ENCODE measurements at places on chromosomes 11 and 22.

DNA sequence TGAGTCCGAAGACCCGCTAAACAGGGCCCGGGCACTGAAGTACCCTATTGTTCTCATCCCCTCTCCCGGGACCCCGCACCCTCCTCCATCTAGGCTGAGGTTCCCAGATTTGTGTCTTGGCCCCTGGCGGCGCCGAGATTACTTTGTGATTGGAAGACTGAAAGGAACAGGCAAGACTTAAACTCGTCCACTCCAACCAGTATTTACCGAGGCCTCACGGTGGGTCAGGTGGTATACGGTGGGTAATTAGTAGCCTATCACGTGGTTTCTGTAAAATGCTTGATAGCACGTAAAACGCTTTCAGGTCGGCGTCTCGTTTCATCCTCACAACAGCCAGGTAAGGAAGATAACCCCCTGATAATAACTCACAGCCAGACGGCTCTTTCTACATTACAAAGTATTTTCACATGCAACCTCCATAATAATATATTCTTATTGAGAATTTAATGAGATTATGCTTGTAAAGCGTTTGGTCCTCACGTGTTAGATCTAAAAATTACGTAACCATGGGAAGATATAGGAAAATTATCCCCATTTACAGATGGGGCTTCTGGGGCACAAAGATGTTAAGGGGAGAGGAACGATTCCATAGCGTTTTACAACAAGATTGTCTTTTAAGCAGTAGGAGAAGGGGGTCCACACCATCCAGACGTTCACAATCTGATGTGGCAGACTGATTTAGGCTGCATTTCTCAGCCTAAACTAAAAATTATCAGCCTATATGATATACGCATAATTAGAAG lies 642 bp upstream of the PIK3C2A start:
- DNase-seq, result no peak

DNA sequence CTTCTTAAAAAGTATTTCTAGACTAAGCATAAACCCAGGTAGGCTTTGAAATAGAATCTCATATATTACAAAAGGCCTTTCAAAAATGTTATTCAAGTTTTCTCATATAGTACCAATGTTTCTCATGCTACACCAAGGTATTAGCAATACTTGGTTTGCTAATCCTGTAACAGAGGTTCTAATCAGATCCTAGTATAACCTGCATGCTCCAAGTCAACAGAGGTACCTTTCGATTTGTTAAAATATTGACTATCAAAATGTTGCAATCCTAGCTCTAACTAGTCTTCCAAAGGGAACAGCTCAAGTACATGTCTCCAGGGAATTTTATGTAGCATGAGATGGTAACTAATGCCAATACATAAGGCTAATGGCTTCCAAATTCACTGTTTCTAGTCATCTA lies 98.1 kb upstream of the APOA1 start:
- DNase-seq, result no peak

DNA sequence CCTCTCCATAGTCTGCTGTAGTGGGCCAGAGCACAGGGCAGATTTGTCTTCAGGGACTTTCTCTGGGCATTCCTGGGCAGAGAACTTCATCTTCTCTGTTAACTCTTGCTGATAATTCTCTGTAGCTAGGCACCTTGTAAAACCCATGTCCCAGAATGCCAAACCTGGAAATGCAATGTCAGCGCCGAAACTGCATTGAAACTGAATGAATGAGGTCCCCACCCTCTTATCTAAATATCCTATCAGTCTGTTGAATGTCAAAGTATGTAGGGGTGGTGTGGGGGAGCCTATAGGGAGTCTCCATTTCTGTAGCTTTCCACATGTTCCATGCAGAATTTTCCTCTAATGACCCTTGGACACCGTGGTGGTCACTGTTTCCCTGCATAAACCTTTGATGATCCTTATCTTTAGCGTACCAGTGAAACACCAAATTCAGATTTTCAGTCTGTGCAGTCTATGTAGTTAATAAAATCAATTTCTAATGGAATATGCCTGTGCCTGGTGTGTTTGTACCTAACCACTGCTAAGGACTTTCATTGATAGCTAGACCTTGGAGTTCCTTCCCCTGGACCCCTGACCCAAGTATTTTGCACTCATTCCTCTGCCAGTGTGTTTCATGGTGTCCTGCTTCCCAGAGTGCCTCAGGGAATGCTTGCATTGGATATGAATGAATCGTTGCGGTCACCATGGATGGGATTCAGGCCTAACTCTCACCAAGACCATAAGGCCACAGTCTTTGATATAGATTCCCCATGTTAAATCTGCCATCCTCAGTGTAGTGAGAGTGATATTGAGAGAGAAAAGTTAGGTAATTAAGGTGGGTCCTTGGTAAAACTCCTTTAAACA lies 2.5 kb upstream of the CABIN1 start:
- DNase-seq, result no peak

DNA sequence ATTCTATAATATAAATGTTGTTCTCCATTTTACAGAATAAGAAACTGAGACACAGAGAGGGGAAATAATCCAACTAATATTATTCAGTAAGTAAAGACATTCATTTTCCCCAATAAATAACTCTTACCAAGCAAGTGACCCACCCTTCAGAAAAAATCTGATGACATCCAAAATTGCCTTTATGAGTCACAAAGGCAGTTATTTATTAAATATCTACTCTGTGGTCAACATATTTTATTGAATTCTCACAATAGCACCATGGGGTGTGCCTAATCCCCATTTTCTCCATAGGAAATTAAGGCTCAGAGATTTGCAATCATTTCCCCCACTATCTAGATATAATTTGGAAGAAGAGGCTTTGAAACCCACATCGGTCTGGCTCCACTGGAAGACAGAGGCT lies 161.5 kb upstream of the ISX start:
- no peak for DNase-seq

DNA sequence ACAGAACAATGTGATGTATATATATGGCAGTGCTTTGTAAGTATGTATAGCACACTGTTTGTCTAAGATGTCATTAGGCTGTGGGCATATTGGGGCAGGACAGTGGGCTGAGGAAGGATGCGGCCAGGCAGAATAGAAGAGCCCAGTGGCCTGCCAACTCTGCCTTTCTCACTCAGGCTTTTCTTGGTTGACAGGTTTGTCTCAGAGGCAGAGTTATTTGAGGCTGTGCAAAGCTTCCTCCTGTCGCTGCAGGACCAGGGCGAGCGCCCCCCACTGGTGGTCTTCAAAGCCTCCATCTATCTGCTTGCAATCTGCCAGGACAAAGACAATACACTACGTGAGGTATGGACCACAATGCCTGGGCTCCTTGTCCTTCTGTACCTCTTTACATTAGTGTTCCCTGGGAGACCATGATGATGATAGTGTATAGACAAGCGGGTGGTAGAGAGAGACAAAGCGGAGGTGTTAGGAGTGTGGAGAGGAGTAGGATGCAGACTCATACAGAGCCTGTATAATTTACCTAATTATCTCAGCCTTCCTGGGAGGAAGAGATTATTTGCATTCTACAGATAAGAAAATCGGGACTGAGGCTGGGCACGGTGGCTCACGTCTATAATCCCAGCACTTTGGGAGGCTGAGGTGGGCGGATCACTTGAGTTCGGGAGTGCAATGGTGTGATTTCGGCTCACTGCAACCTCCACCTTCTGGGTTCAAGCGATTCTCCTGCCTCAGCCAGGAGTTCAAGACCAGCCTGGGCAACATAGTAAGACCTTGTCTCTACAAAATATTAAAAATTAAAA lies 37.3 kb upstream of the CCDC134 start:
- DNase-seq, result no peak

DNA sequence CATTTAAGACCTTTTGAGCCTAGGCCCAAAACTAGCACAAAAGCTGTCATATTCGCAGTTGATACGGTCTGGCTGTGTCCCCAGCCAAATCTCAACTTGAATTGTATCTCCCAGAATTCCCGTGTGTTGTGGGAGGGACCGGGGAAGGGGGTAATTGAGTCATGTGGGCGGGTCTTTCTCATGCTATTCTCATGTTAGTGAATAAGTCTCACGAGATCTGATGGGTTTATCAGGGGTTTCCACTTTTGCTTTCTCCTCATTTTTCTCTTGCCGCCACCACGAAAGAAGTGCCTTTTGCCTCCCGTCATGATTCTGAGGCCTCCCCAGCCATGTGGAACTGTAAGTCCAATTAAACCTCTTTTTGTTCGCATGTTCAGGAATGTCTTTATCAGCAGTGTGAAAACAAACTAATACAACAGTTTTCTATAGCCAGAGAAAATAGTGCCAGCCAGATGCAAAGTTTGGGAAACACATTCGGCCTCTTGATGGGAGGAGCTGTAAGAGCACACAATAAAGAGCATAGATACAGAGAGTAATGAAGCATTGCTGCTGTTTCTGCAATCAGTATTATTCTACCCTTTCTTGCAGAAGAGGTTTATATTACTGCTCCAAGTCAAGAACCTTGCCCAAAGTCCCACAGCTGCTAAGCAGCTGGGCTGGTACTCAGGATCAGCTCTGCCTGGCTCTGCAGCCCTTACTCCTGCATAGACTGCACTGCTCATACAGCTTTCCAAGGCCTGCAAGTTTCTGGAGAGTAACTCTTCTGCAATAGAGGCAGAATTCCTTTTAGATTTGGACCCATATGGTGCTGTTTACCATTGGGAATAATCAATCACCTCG lies 2.0 kb upstream of the ZNF195 start:
- no peak for DNase-seq

DNA sequence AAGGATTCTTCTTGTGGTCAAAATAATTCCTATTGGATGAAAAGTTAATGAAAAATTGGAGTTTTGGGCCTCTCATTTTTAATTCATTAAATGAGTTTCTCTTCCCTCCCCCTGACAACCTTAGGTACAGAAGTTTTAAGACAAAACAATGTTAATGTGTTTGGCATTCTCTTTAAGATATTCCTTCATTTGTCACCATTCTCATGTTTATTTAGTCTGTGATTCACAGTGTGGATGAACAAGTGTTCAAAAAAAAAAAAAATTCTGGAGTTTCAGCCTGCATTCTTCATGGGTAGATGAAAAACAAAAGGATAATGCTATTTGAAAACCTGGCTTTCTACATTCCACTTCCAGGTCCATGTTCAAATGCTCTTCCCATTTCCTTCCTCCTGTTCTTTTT lies 172.6 kb upstream of the LUZP2 start:
- DNase-seq, result no peak

DNA sequence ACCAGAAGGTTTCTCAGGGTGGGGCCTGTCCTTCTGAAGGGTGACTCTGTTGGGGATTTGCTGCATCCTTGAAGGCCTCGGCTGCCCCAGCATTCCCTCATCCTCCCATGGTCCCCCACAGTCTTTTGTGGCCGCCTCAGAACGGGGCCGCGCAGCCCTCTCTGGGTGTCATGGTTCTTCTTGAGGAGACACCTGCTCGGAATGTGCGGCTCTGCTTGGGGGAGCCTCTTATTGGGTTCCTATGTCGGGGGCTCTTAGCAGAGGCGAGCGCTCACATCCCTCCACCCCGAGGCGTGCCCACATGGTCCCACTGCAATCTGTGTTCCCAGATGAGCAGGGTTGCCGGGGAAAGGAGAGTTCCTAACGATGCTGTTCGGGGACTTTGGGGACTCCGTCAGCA lies 1008.4 kb downstream of the BRD1 start:
- no peak for DNase-seq

DNA sequence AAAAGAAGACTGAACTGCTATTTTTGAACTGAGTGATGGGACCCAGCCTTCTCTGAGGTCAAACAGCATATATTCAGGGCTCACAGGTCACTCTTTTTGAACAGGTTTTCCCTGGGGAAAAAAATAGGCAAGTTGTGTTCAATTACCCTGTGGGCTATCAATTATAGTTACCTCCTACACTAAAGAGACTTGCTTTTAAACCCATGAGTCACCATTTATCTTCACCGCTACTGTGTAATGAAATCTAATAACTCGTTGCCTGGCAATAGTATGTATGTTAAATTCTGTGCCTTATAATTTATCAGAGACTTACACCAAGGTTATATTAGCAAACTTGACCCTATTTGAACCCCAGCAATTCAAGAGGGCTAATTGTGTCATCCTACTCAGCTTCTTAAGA lies 98.5 kb downstream of the CYP2R1 start:
- DNase-seq, result no peak

- no peak for DNase-seq
These were observed 70.3 kb downstream of the MAML2 start for GRCh38 chr11:96272529-96273222.

DNA sequence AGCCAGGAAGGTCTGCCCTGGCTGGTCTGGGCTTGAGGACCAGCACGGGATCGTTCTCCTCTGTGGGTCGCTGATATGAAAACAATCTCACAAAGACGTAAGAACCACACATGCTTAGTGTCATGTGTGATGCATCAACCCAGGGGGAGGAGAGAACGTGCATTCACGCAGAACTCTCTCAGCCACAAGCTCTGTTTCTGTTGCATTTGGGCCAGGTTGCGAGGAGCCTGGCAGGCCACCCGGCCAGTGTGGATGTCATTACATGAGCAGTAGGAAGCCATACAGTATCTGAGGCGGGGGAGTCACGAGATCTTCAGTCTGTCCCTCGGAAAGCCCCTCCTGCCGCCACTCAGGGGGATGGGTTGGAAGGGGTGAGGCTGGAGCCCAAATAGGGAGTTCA lies 53.1 kb upstream of the KCNQ1OT1 start:
- DNase-seq, result no peak

DNA sequence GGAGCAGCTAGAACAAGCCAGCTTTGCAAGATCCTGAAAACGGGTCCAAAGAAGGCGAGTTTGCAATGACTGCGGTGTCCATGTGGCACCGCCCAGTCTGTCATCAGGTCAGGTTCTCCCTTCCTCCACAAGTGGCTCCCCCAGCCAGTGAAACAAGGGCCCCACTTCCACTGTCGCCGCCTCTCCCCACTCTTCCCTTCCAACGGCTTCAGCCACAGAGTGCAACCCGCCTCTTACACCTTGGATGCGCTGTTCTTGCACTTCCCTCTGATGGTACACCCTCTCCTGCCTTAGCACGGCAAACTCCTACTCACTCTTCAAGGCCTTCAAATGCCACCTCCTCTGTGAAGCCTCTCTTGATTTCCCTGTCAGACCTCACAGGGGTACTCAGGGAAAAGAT lies 10.8 kb upstream of the TCF20 start:
- DNase-seq, result no peak

DNA sequence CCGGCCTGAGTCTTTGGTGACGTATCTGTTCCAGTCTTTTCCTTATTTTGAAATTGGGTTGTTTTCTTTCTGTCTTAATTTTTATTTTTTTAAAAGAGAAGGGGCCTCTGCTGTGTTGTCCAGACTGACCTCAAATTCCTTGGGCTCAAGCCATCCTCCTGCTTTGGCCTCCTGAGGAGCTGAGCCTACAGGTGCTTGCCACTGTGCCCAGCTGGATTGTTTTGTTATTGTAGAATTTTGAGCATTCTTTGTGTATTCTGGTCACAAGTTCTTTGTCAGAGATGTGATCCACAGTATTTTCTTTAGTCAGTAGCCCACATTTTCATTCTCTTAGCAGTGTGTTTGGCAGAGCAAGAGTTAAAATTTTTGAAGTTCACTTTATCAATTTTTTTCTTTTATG lies 100.1 kb downstream of the ATXN10 start:
- DNase-seq, result no peak

Measured in right renal cortex interstitium (tissue), 3 donors.